ENCODE measurements at places on chromosomes 6 and 20.
A peak's percentile ranks its signal among the peaks of the same experiment; 100 is the strongest.

GRCh38 chr6:34243901-34244884 is 4.6 kb downstream of the SMIM29 start:
- peak; percentile 85 for DNase-seq

GRCh38 chr6:135540207-135540840 is 42.8 kb upstream of the AHI1 start:
- no peak for DNase-seq

DNA sequence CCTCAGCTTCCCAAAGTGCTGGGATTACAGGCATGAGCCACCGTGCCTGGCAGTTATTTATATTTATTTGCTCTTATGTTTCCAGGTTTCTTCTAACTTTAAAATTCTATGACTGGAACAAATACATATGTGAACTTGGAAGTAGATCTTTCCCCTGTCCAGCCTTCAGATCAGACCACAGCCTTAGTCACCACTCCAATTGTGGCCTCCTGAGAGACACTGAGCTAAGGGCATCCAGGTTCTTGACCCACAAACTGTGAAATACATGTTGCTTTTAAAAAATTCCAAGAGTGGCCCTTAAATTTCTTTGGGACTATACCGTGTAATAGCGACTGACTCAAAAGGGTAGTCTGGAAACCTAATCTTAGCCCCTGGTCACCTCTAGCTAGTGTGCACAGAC is 1.5 kb upstream of the ADGRG6 start:
- no peak for DNase-seq

DNA sequence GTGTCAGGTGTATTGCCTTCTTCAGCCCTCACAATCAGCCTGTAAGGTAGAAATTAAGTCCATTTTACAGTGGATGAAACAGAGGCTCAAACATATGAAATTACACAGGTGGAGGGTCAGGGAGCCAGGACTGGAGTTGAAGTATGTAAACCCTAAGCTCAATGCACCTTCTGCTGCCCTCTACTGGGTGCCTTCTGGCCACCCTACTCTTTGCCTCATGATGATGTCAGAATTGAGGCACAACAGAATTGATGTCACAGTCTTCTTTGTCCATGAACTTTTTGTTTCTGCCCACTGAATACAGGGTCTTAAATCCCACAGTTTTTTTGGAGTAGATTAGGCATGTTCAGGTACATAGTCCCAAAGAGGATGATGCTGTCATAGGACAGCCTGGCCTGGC is 400.8 kb upstream of the CHD6 start:
- DNase-seq = no peak

GRCh38 chr6:2020909-2021308 is 224.5 kb downstream of the GMDS start:
- peak; percentile 55 for DNase-seq

GRCh38 chr20:55569084-55569483 is 436.2 kb downstream of the CBLN4 start:
- DNase-seq = no peak

DNA sequence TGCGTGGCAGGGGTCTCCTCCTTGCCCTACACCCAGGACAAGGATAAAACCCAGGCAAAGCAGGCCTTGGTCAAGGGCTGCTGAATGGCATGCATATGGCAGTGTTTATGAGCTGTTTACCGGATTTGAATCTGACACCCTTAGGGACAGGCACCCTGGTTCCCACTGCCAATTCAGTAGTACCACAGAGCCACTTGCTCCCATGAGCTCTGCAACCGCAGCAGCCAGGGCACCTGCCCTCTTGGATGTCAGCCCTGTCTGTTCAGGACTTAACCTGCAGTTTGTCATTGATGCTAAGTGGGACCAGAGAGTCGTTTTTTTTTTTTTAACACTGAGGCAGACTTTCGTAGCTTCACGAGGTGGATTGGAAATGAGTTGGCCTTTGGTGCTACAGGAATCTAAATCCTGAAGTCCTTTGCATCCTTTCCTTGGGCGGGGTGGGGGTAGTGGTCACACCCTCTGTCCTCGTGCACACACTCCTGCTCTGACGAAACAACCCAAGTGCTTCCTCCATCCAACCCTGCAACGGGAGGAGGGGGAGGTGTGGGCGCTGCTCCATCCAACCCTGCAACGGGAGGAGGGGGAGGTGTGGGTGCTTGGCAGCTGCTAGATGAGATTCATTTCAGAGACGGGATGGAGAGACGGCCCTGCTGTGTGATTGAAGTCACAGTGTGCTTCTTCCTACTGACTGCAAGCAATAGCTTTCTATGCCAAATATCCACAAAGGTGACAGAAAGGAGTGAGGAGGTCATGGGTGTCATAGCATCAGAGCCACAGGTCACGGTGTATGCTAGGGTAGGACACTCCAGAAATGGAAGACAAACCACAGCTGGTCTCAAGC is 166.5 kb downstream of the SMOC2 start:
- DNase-seq = no peak

DNA sequence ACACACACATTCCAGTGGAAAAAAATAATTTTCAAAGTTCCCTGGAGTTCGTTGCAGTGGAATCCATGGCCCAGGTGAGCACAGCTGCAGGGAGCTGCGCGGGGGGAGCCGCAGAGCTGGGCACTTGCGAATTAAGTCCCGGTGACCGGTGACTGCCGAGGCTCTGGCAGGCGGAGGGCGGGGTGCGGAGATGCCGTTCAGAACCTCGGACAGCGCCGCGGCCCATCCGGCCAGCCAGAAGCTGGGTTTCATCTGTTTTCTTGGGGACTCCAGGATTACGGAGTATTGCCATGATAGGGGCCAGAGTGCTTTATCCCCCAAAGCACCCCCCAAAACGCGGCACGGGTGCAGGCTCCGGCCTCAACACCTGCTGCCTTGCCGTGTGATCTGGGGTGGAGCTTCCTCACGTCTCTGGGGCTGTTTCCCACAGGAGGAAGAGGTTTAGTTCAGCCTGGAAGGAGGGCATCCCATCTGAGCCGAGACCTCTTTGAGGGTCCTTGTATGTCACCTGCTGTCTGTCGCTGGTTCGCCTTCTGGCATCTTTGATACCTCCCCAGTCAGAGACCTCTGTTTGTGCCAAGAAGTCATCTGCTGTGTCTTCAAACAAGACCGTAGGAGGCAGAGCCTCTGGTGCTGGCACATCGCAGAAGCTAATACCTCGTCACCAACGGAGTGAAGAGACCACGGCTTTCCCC is 99.4 kb downstream of the YTHDF1 start:
- no peak for DNase-seq

DNA sequence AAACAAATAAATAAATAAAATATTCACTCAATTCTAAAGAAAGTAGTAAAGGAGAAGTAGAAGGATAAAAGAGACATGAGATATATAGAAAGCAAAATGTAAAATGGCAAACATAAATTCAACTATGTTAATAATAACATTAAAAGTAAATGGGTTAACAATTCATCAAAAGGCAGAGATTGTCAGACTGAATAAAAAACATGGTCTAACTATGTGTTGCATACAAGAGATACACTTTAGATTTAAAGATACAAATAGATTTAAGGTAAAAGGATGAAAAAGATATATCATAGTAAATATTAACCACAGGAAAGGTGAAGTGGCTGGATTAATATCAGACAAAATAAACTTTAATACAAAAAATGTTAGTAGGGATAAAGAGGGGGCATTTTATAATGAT is 35.8 kb upstream of the PDE10A start:
- no peak for DNase-seq

DNA sequence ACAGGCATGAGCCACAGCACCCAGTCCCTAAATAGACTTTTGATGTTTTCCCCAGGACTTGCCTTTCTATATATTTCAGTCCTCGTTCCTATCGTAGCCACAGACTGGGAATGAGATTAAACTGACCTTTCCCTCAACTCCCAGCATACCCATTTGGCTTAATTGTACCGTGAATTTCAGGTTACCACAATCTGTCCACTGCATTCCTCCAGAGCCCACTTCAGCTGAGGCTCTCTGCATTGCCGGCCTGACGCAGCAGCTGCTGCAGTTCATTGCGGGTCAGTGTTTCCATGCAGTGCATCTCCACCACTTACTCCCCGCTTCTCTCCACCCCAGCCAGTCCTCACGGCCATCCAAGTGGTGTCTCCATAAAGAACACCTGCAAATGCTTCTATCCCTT is 103.1 kb upstream of the RIN2 start:
- no peak for DNase-seq

GRCh38 chr6:53171605-53172467 is 23.2 kb upstream of the GCM1 start:
- DNase-seq = peak; percentile 58

DNA sequence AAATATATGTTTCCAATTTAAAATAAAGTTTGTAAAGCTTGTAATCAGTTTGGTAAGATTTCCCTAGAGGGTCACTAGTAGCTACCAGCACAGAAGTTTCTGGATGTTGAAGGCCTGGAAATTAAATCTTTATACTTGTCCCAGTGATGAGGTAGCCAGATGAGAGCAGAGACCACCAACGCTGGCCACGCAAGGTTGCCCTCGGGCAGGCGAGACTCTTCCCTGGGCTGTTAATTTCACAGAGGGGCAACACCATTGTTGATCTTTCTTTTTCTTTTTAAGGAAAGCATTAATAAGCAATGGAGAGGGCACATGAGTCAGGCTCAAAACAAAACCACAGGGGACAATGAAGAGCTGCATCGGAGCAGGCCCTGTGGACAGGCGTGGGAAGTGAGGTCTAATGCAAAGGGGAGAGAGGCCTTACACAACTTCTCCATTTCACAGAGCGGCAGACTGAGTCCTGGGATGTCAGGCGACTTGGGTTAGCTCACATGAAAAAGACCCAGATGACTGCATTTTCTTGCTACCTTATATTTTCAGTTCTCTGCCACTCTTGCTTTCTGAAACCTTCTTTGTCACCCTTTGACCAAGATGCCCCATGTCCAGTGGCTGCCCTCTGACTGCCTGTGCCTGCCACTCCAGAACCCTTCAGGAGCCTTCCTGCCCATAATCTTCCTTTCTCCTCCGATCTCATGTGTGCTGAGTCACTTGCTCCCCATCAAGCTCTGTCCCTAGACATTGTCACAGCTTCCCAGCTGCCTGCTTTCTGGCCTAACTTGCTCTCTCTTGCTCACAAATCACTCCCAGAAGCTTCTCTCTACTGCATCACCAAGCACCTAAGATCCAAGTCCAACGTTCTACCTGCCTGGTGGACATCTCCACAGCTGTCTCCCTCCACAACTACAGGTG is 107.7 kb upstream of the CDYL start:
- no peak for DNase-seq

- DNase-seq = no peak
Observed at GRCh38 chr20:19746396-19746795, 11.7 kb upstream of the RIN2 start.

GRCh38 chr6:41074692-41075436 is 2.1 kb downstream of the NFYA start:
- DNase-seq = no peak

DNA sequence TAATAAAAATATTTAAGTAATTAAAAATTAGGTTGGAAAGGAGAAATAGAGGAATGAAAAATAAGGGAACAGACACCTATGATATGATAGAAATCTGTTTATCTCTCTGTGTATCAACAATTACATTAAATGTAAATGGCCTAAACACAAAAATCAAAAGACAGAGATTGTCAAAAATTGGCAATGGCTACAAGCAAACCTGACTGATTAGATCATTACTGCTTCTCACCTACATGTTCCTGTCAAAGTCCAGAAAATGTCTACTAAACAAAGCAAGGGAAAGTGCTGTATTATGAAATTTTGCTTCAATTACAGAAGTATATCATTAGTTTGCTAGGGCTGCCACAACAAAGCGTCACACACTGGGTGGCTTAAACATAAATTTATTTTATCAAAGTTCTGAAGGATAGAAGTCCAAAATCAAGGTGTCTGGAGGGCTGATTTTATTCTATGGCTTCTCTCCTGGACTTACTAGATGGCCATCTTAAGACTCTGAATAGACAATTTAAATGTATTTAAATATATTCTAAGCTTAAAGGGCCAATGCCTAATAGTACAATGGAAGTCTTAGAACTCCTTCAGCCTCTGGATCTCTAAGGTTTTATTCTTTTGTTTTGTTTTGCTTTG is 6.3 kb downstream of the ME1 start:
- no peak for DNase-seq

GRCh38 chr6:47180633-47181032 is 129.1 kb downstream of the TNFRSF21 start:
- no peak for DNase-seq

DNA sequence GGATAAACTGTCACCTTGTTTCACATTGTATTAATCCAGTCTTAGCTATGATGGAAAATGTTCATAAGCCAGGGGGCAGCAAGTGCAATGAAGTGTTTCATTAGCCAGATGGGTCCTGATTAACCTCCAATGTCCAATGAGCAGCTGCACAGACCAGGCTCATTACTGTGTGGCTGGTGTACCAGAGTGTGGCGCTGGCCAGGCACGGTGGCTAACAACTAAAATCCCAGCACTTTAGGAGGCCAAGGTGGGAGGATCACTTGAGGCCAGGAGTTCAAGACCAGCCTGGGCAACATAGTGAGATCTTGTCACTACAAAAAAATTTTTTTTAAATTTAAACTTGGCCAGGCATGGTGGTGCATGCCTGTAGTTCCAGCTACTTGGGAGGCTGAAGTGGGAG is 201.7 kb upstream of the FOXQ1 start:
- DNase-seq = no peak

GRCh38 chr20:59984541-59984940 is 26.3 kb downstream of the CDH26 start:
- DNase-seq = no peak

DNA sequence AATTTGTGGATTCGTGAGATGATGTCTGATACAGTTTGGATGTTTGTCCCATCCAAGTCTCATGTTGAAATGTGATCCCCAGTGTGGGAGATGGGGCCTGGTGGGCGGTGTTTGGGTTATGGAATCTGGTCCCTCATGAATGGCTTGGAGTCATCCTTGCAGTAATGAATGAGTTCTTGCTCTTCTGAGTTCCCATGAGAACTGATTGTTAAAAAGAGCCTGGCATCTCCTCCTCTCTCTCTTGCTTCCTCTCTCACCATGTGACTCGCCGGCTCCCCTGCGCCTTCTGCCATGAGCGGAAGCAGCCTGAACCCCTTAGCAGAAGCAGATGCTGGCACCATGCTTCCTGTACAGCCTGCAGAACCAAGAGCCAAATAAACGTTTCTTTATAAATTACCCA is 30.5 kb upstream of the RPP40 start:
- no peak for DNase-seq

DNA sequence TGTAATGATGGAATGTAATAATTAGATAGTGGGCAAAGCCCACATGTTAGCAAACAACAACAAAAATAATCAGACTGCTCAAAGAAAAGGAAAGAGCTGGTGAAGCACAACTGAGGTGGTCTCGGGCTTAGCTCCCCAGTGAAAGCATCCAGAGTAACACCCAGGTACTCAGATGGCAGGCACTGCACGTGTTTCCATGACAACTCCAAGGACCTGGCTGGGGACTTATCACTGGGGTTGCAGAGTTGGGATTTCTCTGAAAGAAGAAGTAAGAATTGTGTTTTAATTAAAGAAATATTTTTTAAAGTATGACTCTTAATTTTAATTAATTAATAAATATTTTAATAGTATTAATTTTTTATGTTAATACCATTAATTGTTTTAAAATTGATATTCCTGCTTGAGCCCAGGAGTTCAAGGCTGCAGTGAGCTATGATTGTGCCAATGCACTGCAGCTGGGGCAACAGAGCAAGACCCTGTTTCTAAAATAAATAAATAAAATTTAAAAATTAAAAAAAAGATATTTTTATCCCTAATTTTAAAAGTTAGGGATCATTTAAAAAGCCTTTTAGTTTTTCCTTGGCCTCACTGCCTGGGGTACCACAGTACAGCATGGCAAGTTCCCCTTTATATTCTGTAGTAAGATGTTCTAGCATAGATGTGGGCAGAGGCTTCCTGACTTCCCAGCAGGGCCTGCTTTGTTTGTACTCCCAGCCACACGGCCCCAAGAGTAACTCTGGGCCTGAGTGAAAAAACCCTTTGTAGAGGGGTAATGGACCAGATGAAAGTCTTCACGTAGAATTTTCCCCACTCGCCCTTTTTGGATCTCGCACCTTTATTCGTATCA is 42.2 kb upstream of the UST start:
- no peak for DNase-seq

Measured in GM04504 (cell line).